ENCODE measurements at places on chromosomes 1 and 21.

- DNase-seq: no peak
Measured at GRCh38 chr1:21051177-21051825, 125.4 kb downstream of the EIF4G3 start.

DNA sequence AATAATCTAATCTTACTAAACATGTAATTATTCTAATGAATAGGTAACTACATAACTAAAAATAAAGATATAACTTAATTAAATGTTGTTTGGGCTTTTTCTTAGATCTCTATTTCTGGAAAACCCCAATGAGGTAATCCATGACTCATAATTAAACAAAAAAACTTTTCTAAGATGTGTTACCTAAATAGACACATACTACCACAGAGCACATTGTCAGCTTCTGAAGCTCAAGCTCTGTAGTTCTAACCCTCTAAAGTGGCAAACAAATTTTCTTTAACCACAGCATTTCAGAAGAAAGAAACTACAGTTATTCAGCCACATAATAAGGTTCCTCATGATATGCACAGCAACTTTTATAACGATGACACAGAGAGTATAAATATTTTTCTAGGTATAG lies 4.2 kb downstream of the OR6K3 start:
- DNase-seq: no peak

GRCh38 chr1:101846820-101847219 lies 149.9 kb downstream of the OLFM3 start:
- DNase-seq: no peak

DNA sequence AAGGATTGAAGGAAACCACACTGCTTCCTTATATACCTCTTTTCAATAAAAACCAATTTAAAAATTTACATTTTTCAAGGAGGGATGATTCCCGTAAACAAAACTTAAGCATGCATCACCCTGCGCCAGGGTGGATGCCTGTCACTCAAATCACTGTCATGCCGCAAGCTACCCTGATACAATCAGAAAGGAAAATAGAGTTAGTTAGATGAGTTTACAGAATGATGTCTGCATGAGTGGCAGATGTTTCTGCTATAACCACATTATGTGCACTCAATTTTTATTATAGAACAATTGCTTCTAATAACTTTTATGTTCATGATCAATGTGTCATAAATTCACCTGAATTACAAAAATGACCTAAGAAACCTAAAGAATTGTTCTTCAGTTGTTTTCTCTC lies 123.4 kb upstream of the ADGRL4 start:
- no peak for DNase-seq

GRCh38 chr1:18924221-18924691 lies 21.9 kb upstream of the ALDH4A1 start:
- peak; percentile 20 for DNase-seq

- DNase-seq: no peak
Measured at GRCh38 chr1:56057466-56058405, 521.6 kb downstream of the PLPP3 start.

- DNase-seq: peak; percentile 80
Measured at GRCh38 chr1:9110669-9111356, 18.1 kb downstream of the GPR157 start.

- DNase-seq: no peak
Measured at GRCh38 chr1:107142666-107143065, 1.8 kb downstream of the NTNG1 start.

- DNase-seq: no peak
Measured at GRCh38 chr1:64246294-64246917, 43.0 kb downstream of the UBE2U start.

GRCh38 chr1:113530021-113530420 lies 139.7 kb downstream of the MAGI3 start:
- DNase-seq: no peak

- DNase-seq: no peak
Measured at GRCh38 chr1:164977561-164977960, 379.0 kb downstream of the LMX1A start.

- no peak for DNase-seq
Measured at GRCh38 chr1:34113887-34114286, 51.1 kb downstream of the CSMD2 start.

DNA sequence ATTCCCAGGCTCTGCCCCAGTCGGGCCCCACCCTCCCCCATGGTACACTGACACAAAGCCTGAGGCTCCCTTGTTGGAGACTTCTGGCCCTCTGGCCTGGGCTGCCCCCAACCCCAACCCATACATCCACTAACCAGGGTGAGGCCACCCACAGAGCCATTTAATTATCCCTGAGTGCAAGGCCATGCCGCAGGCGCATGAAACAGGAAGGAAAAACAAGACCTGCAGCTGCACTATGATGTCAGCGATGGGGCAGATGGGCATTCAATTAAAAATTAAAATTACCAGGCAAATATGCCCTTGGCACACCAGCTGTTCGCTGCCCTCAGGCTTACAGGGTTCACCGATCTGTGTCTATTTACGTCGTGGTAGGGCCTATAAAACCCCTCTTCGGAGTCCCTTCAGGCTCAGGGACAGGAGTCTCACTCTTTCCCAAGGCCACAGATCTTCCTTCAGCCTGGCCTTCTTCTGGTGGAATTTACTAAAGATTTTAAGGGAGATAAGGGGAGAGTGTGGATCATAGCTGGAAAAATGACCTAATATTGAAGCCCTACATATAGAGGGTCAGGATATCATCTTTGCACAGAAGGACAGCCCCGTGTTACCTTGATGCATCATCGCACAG lies 29.6 kb upstream of the RGS16 start:
- no peak for DNase-seq

GRCh38 chr1:234858722-234859121 lies 248.7 kb upstream of the IRF2BP2 start:
- DNase-seq: no peak
